B cell (primary cell): ENCODE measurements at places on chromosomes 6 and 20.

- no peak for DNase-seq
These were observed 38.4 kb downstream of the VSTM2L start for GRCh38 chr20:37941332-37941731.

- DNase-seq = no peak
These were observed 61.1 kb downstream of the TMEM170B start for GRCh38 chr6:11598687-11599086.

DNA sequence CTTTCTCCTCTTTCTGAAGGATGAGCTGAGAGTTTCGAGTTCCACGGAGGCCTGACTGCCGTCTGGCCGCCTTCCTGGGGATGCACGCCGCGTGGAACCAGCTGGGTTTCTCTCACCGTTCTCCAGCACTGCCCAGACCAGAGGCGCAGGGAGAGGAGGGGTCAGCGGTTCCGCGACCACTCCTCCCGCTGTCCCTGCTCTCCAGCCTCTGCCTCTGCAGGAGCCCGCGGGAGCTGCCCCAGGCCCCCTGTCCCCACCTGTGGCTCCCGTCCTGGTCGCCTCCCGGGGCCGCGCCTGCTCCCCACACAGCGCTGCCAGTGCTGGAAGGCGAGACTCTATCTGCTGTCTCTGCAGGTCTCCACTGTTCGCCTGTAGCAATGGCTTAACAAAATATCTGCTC lies 106.8 kb upstream of the AFDN start:
- no peak for DNase-seq

DNA sequence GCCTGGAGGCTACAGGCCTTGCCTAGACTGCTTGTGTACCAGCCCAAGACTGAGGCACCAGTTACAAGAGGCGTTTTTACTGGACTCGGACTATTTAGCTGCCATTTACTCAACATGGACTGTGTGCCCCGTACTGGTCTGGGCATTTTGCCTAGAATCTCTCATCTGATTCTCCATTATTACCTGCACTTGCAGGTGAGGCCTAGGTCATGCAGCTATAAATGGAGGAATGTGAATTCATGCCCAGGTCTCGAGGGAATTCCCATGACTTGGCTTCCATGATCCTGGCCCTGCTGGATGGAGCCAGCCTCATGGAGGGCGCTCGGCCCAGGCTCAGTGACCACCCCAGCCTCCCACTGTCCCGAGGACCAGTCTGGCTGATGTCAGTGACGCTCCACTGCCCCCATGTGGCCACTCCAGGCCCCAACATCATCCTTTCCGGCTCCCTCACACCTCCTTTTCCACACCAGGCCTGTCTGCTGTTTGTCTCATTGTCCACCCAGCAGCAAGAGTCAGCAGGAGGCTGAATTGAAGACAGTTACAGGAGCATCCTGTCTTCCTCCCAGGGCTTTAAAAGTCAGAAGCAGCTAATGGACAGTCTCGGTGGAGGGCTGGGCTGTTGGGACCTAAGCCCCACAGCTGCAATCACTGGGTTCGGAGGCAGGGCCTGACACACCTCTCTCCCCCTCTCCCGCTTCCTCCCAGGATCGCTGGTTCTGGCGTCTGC lies 8.7 kb downstream of the MMP24OS start:
- peak; percentile 55 for DNase-seq

DNA sequence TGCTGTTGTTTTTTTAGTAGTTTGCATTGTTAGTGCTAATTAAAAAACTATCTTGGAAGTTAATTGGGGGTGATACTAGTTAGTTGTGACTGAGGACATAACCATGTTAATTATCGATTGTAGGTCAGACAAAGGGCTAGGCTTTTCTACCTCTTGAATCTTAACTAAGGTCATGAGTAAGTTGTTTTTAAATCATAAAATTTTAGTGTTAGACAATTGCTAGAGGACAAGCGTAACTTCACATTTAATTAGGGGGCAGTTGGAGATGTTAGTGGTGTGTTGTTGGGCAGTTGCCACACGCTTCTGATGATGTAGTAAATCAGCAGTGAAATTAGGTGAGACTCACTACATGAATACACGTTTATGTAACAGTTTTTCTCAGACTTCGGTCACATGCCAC lies 619.1 kb upstream of the FLRT3 start:
- no peak for DNase-seq

GRCh38 chr6:142458836-142459235 lies 157.0 kb downstream of the ADGRG6 start:
- no peak for DNase-seq

DNA sequence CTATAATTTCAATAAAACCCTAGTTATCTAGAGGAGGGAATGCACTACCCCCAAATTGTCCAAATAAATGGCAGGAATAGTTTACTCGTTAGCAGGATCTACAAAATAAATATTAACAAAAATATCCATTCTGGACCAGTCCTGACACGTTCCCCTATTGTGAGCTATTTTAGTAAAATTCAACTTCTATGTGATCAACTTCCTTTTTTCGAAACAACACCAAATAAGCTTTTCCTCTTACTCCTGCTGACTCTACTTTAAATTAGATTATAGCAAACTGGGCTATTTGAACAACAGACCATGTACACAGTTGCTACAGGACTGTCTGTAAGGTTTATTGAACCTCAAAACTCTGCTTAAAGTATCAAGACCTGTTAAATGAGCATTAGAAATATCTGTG lies 154.3 kb downstream of the IPCEF1 start:
- DNase-seq = no peak

DNA sequence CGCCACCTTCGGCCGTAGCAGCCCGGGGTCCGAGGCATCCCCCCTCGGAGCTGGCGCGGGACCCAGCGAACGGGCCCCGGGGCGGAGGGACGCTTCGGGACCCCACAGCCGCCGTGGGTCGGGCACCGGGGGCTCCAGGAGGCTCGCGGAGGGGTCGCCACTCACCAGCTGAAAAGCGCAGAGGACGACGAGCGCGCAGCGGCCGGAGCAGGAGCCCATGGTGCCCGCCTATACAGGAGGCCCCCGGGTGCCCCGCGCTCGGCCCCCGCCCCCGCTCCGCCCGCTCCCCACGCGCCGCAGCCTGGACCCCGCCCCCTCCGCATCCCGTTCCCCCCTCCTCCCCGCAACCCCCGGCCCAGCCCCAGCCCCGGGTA lies at the start of gene NKAIN4:
TSS of gene NKAIN4 (minus strand) at position 232 of the 374 bp plus-strand sequence. CDS start at position 219, 13 bp downstream.
- DNase-seq = no peak

DNA sequence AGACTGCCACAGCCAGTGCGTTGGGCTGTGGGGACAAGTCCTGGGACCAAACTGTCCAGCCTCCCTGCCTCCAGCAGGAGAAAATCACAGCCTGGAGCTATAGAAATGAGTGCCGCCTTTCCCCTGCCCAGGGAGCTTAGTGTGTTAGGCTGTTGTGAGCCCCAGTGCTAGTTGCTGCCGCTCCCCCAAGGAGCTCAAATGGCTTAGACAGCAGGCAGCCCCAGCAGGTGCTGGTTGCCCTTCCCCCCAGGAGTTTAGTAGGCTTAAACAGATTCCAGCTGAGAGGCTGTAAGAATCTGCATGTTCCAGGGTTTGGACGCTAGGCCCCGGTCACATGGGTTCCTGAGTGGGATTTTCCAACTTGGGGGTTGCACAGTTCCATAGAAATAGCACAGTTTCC lies 27.2 kb upstream of the HMGN3 start:
- no peak for DNase-seq

GRCh38 chr6:128271527-128271926 lies 248.9 kb downstream of the PTPRK start:
- DNase-seq = no peak

GRCh38 chr6:90712114-90712513 lies 125.2 kb upstream of the MAP3K7 start:
- DNase-seq = no peak

DNA sequence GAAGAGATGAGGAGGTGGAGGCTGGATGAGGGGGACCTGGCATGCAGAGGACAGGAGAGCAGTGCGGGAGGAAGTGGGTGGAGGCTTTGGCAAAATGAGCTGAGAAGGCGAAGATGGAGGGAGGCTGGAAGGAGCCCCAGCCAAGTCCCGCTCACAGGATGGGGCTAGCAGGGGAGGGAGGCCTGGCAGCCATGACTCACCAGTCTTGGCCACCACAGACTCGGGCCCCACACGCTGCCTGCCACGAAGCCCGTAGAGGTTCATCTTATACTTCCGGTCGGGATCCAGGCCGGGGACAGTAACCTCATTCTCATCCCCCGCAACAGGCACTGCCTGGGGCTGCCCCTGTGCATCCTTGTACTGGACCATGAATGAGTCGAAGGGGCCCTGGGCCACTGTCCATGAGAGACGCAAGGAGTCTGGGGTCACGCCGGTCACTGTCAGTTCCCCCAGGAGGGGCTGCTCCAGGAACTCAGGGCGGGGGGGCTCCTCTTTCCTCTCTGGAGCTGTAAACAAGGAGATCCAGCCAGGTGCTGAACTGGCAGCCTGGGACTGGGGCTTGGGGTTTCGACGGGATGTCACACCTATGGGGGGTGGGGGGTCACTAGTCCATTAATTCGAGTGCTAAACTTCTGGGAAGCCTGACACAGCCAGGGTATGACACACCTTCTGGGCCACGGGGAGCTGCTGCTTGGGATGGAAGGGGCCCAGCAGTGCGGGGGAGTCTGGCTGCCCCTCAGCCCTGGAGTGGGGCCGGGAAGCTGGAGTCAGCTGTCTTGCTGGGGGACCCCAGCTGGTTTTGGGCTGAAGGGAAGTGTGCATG lies 27.8 kb downstream of the TNXB start:
- no peak for DNase-seq

DNA sequence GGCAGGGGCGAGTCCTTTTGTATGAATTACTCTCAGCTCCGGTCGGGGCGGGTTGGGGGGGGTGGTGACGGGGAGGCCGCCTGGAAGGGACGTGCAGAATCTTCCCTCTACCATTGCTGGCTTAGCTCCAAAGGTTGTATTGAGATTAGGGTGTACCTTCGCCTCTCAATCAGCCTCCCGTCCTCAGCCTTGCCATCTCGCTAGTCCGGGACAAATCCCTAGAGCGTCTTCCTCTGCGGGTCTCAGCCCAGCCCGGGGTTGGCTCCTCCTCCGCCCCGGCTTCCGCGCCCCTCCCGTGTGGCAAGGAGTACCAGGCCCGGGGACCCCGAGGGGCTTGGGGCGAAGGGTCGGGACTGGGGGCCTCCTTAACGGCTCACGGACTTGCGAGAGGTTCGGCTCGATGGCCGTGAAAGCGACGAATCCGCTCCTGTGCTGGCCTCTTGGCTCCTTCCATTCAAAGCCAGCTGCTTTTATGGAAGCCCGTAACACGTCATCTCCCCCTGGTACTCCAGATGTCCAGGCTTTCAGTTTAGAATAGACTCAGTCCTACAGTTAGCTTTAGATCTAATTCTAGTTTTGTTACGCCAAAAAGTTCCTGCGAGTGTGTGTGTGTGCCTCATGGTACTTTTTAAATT lies 636 bp upstream of the EEF1A1 start:
- DNase-seq = no peak
